ENCODE measurements at places on chromosomes 12 and 14.

DNA sequence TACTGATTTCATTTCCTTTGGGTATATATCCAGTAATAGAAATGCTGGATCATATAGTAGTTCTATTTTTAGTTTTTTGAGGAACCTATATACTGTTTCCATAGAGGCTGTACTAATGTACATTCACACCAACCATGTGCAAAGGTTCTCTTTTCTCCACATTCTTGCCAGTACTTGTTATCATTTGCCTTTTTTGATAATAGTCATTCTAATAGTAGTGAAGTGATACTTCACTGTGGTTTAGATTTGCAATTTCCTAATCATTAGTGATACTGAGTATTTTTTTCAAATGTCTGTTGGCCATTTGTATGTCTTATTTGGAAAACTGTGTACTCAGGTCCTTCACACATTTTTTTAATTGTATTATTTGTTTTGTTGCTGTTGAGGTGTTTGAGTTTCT, 148.2 kb upstream of the NAV3 start:
- no peak for DNase-seq

- DNase-seq: no peak
These were observed 71.3 kb downstream of the PDE3A start for GRCh38 chr12:20439626-20440025.

GRCh38 chr12:52147964-52148463, 43.8 kb downstream of the KRT80 start:
- DNase-seq: no peak

DNA sequence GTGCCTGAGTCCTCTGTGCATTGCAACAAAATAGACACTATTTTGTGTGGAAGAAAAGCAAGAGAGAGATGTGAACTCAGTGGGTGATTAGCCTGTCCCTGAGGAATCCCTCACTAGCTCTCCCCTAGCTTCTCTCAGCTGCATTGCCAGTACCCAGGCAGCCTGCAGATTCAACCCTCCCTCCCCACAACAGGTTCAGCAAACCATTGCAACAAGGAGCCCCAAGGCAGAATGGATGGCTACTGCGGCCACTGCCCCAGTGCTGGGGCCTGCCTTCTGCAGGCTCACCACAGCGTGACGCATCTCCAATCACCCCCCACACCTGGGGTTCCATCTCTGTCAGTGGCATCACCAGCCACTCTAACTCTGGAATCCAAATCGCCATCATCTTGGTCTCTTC, 2.3 kb downstream of the CRACR2A start:
- no peak for DNase-seq

DNA sequence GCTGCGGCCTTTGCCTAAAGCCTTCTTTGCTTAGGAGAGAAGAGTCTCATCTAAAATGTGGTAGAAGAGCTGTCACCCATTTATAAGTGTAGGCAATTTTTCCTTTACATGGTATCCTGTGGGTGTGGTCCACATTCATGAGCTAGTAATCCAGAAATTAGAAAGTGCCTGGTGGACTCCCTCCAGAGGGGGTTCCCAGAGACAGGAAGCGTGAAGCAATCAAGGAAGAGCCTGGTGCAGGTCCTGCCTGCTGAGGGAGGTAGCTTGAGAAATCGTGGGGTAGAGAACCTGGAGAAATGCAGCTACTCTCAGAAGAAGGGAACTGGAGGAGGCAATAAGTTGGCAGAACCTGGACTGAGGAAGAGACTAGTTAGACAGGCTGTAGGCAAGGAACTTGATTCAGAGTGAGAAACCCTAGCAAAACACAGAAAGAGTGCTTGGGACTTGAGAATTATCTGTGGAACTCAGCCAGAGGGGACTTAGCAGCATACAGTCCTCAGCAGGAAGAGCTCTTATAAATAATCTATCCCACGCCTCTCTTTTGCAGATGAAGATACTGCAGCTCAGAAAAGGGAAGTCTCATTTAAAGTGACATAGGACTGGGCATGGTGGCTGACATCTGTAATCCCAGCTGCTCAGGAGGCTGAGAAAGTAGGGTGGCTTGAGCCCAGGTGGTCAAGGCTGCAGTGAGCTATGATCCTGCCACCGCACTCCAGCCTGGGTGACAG, 182.4 kb upstream of the CCND2 start:
- DNase-seq: no peak

- no peak for DNase-seq
These were observed 428.5 kb upstream of the FBXO33 start for GRCh38 chr14:39860596-39861228.

GRCh38 chr14:20327005-20327869, 5.8 kb downstream of the CCNB1IP1 start:
- peak; percentile 87 for DNase-seq

DNA sequence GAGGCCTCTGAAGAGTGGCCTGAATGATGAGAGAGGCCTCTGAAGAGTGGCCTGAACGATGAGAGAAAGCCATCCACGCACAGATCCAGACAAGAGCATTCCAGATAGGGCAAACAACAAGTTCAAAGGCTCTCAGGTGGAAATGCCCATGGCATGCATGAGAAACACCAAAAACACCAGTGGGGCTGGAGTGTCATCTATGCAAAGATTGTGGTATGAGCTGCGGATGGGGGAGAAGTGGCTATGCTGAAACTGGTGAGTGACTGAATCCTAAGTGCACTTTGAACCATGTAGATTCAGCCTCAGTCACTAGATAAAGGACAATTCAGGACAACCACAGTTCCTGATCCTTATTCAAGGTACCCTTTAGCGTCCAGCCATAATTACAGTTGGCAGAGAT, 79.4 kb upstream of the GZMB start:
- no peak for DNase-seq

DNA sequence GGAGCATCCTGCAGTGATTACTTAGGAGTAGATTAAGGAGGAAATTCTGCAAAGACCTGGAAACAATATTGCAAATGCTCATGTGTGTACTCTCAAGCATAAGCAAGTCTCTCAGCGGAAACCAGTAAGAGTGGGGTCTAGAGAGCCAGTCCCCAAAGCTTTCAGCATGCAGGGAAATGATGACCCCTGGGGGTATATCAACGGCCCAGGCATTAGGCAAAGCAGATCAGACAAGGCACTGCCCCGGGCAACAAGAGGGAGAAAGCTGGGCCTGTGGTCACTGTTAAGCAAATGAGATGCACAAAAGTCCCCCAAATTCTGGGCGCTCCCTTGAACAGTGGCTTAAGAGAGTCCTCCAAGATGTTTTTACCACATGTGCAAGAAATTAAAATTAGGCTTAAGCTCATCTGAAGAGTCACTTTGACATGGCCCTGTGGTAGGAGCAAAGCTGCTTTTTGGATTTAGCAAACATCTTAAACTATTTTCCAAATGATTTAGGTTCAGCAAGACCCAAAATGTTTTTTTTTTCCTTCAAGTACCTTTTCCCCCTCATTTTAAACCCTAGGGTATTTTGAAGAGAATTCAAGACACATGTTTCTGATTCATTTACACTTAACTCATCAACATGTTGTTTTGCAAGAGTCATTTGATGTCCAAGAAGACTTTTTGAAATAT, 457.1 kb upstream of the TBX3 start:
- peak; percentile 56 for DNase-seq

GRCh38 chr12:102249079-102249841, 51.6 kb upstream of the PMCH start:
- DNase-seq: no peak

GRCh38 chr12:28711421-28711820, 437.7 kb upstream of the FAR2 start:
- no peak for DNase-seq

- DNase-seq: peak; percentile 7
These were observed 122.3 kb upstream of the NTF3 start for GRCh38 chr12:5309654-5310053.

GRCh38 chr12:127294651-127295210, 972.2 kb upstream of the TMEM132C start:
- no peak for DNase-seq

- DNase-seq: no peak
These were observed 105.2 kb upstream of the EGLN3 start for GRCh38 chr14:34056046-34056445.

- DNase-seq: no peak
These were observed 50.5 kb downstream of the ERC1 start for GRCh38 chr12:1041478-1041877.

DNA sequence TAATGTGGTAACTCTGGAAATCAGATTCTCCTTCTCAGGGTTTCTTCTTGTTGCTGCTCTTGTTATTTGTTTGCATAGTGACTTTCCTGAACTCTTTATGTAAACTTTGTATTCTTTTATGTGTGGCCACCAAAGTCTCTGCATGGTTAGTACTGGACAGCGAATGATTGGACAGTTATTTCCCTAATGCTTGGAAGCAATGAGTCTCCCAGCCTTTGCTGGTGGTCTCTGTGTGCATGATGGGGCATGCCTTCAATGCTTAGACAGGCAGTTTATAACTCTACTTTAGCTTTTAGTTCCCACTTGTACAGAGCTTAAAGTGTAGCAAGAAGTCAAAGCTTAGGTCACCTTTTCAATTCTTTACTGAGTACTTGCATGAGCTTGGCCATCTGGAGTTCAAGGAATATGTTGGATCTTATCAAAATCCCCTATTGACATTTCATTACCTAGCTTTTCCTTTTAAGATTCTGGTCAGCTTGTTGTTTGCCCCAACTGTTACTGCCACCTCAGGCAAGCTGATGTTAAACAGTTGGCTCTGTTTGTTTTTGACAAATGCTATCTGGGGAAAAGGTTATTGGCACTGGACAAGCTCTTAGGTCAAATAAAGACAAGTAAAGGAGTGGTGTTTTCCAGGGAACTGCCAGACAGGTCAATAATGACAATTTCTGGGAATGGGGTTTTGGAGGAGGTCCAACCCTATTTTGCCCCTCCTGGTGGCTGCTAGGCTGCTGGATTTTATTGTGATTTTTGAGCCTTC, 12.3 kb downstream of the CCDC91 start:
- DNase-seq: no peak

DNA sequence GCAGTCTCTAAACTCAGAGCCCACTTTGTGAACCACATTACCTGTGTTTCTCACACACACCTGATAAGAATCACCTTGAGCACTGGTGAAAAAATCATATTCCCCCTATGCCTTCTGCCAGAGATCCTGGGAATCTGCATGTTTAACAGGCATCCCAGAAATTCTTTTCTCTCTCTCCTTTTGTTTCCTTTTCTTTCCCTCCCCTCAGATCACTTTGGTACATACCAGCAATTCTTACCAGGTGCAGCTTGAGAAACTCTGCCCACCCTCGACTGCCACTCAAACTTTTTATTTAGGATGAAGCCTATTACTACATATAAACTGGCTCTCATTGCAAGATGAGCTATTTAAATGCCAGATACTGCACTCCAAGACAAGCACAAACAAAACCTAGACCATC, 36.0 kb downstream of the HECTD4 start:
- no peak for DNase-seq

GRCh38 chr14:94332587-94332986, 9.5 kb upstream of the SERPINA6 start:
- no peak for DNase-seq

DNA sequence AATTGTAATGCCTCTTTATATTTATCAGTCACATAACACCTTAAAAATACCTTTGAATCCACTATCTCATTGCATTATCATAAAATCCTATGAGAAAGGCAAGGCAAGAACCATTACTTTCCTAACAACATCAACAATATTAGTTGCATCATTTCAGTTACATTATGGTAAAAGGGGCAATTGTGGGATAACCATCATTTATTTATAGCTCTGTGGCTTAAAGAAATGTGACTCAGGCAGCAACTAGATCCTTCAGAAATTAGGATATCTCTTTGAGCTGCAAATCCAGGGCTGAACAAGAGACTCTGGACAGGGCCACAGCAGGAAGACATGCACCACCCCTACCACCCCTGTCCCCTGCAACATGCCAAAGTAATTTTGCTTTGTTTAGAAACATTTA, 36.4 kb downstream of the EPS8 start:
- no peak for DNase-seq

- peak; percentile 65 for DNase-seq
These were observed 498.4 kb downstream of the RMST start for GRCh38 chr12:97960741-97961608.

- no peak for DNase-seq
These were observed 846 bp downstream of the MYO1A start for GRCh38 chr12:57049119-57049446.

DNA sequence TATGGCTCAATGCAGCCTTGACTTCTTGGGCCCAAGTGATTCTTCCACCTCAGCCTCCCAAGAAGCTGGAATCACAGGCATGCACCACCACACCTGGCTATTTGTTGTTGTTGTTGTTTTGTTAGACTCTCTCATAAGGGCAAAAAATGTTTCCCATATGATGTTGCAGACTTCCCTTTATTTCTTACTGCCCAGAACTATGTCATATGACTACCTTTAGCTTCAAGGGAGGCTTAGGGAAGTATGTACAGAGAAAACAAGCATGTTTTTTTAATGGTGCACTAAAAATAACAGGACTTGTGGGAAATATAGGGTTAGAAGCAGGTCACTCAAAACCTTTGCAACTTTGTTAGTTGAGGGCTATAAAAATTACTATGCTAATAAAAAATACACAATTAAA, 4.3 kb upstream of the GPR19 start:
- DNase-seq: no peak

DNA sequence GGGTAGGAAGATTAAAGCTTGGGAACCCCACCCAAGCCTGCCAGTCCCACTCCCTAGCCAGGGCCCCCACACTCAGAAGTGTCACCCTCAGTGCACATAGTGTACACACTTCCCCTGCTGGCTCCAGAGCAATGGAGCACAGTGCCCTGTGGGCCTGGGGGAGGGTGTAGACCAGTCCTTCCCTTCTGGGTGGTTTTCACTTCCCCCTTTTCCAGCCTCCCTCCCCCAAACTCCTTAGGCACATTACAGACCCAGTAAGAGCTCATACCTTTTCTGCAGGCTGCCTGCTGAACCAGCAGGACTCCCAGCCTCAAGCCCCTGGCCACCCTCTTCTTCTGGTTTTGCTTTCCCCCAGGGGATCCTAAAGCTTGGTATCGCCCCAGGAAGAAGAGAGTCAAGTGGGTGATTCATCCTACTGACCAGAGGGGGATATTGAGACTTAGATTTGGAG, at the start of gene ZNF385A:
Gene ZNF385A, minus strand, starts transcription at position 143 of the 451 bp plus-strand sequence. CDS start 219 bp downstream, outside the sequence.
- peak; percentile 56 for DNase-seq

DNA sequence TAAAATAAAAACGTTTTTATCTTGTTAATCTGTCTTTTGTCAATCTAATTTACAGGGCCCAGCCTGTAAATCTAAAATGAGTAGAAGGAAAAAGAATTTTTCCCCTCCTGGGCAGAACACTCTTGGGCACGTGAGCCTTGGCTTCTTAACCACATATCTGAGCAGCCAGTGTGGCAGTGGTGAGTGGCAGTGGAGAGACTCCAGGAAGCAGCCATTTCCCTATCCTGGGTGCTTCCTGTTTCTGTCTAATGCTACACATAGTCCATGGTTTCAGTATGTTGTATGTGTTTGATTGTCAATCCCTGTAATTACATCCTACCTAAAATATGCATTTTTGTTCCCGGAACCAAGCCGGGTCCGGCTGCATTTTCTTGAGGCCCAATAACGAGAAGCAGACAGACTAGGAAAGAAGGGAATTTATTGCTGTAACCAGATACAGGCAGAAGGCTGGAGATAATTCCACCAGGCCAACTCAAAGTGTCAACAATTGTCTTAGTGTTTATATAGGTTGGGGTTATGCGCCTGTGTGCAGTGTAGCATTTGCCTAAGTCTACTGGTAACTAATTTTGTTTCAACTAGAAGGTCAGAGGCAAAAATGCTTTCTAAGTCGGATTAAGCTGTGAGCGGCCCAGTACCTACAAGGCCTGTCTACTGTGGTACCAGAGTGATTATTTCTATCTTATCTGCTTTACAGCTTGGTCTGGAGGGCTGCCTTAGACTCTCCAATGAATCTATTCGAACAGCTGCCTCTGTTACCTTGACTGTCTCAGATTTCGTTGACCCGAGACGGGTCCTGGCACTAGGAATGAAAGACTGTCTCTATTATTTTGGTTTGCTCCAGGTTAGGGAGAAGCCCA, 82.4 kb upstream of the RESF1 start:
- no peak for DNase-seq

Measured in eye (tissue), 1 donor.